Stimulated activated CD4-positive, alpha-beta T cell treated with anti-CD3 and anti-CD28 coated beads, TNF-alpha, amount 100 ng/mL, for 4 hours (primary cell): ENCODE measurements at places on chromosomes 4 and X.

GRCh38 chrX:106168107-106168506 lies at the start of gene PWWP3B:
PWWP3B (plus strand) TSS chrX:106168305; CDS start chrX:106205433, 37,128 bp downstream.
- no peak for DNase-seq

GRCh38 chr4:9933956-9934355 lies 87.3 kb downstream of the SLC2A9 start:
- DNase-seq, result no peak

DNA sequence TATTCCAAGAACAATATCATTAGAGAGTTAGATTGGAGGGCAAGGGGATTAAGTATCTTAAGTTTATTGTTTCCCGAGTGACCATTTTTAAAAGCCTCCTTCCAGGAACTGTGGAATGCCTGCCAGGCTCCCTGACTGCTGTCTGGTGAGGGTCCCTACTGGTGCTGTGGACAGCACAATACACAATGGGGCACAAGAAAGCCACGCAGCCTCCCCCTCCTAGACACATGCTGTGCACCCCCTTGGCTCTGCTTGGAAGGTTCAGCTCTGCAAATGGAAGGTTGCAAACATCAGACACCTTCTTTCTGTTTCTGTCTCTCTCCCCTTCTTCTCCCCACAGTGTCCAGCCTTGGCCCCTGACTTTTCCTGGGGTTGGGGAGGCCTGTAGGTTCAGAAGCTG lies 153.2 kb downstream of the SHROOM3 start:
- no peak for DNase-seq

DNA sequence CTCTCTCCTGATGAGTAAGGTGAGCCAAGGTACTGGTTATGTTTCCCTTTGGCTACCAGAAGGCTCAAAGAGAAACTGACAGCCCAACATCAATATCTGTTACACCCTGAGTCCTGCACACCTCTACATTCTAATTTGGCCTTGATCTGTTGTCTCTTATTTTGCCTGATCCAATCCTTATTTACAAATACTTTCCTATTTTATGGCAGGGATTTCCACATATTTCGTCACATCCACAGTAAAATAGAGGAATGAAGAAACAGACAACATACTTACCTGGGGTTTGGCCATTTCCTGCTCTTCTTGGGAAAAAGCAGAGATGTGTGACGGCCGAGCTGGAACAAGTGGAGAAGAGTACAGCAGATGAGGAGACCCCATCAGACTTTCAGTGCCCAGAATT lies 1.5 kb downstream of the ZNF182 start:
- no peak for DNase-seq

GRCh38 chr4:26022346-26023202 lies 108.6 kb downstream of the SMIM20 start:
- no peak for DNase-seq

DNA sequence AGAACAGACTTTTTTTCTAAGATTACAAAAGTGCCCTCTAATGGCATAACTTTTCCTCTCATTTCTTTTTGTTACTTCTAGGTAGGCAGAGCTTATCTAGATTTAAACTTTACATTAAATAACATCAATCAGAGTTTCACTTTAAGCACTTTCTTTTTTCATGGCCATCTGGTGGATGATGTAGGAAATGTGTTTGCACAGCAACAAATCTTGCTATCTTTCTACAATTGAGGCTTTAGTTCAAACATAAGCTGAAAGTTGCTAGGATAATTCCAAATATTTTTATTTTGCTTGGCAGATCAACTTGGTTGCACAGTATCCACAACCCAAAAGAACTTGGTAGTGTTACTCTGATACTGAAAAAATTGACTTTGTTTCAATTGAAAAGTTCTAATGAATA lies 22.0 kb downstream of the NDNF start:
- no peak for DNase-seq

DNA sequence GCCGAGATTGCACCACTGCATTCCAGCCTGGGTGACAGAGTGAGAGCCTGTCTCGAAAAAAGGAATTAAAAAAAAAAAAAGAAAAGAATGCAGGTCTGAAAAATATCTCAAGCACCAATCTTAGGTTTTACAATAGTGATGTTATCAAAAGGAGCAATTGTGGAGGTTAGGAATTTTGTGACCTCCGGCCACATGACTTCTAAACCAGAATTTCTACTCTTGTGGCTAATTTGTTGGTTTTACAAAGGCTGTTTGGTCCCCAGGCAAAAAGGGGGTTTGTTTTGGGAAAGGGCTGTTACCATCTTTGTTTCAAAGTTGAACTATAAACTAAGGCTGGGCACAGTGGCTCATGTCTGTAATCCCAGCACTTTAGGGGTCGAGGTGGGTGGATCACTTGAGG lies 15.4 kb upstream of the ZNF41 start:
- no peak for DNase-seq

- no peak for DNase-seq
Observed at GRCh38 chr4:115437739-115438138, 324.3 kb upstream of the NDST4 start.

DNA sequence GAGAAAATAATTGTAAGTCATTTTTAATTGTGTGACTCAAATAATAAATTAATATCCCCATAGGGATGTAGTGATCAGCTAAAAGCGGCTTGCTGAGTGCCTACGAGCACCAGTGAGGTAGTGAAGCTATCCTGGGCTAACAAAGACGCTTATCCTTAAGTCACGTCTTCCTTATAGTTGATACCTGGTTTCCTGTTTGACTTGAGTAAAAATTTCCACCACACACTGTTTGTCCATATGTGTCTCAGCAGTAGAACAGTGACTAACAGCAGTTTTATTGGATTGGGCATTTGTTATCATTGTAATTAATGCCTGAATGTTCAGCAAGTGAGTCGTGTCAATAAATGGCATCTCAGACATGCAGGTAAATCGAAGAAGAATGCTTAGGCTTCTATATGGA lies 241.1 kb downstream of the GRXCR1 start:
- DNase-seq, result no peak

DNA sequence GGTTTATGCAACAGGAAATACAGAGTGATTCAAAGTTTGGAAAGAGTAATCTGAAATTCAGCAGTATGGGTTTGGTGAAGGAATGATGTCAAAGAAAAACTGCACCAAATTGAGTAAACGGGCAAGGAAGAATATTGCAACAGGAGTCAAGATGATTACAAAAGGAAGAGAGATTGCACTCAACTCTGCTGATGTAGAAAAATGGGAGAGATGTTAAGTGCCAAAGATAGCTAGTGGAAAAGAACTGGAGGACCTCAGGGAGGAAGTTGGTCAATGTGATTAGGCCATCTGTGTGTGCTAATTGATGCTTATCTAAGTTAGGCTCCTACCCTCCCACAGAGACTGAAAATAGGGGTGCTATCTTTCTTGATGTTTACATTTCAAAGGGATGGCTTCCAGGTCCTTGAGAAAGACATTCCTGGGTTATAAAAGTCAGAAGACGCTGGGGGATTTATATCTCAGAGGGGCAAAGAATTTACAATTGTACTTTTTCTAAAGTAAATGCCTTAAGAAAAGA lies 167.4 kb upstream of the FAM47A start:
- DNase-seq, result no peak

GRCh38 chr4:28373601-28374000 lies 1513.0 kb downstream of the STIM2 start:
- DNase-seq, result no peak

DNA sequence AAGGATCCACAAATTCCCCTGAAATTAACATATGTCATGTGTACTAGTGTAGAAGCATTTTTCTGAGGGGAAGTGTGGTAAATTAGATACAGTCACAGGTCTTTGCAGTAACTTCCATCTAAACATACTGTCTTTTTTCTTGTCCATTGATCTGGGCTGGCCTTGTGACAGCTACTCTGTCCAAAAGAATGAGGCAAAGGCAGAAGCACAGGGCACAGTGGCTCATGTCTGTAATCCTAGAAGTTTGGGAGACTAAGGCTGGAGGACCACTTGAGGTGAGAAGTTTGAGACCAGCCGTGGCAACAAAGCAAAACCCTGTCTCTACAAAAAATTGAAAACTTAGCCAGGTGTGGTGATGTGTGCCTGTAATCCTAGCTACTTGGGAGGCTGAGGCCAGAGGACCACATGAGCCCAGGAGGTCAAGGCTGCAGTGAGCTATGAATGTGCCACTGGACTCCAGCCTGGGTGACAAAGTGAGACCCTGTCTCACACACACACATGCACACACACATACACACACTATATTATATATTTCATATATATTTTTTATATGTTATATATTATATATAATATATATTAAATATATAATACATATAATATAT lies 47.6 kb downstream of the HAND2 start:
- DNase-seq, result no peak

- no peak for DNase-seq
Observed at GRCh38 chr4:140140566-140140965, 13.4 kb downstream of the MAML3 start.

DNA sequence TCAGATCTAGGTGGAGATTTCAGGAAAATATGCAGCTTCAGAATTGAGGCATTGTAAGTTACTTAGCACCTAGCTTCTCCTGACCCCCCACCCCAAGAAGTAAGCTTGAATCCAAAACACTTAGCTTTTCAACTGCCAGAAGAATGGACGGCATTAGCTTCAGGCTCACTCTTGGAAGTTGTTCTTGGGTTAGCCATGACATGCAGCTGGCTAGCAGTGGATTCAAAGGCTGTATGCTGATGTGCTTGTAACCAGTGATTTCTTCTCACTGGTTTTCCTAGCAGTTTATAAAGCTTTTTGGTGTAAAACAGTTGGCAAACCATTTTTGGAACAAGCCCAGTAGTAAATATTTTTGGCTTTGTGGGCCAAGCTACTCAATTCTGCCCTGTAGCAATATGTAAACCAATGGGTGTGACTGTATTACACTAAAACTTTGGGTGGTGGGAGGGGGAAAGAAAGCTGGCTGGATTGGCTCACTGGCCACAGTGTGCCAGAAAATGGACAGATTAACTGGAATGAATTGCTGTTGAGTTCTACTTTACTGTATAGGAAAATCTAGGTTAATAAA lies 85.6 kb downstream of the SHROOM2 start:
- DNase-seq, result no peak

GRCh38 chr4:152825336-152825735 lies 45.6 kb downstream of the ARFIP1 start:
- no peak for DNase-seq

- no peak for DNase-seq
Observed at GRCh38 chr4:55613621-55614020, 21.6 kb upstream of the PDCL2 start.

GRCh38 chr4:8414377-8414776 lies 26.1 kb downstream of the ACOX3 start:
- no peak for DNase-seq

GRCh38 chr4:4386736-4387392 lies at the start of gene NSG1:
NSG1 (plus strand) TSS chr4:4387102; CDS start chr4:4387630, 528 bp downstream.
- DNase-seq, result no peak

GRCh38 chr4:163111588-163111987 lies 55.1 kb downstream of the NAF1 start:
- DNase-seq, result no peak

- DNase-seq, result no peak
Observed at GRCh38 chrX:101357166-101357795, 8.7 kb upstream of the TIMM8A start.

DNA sequence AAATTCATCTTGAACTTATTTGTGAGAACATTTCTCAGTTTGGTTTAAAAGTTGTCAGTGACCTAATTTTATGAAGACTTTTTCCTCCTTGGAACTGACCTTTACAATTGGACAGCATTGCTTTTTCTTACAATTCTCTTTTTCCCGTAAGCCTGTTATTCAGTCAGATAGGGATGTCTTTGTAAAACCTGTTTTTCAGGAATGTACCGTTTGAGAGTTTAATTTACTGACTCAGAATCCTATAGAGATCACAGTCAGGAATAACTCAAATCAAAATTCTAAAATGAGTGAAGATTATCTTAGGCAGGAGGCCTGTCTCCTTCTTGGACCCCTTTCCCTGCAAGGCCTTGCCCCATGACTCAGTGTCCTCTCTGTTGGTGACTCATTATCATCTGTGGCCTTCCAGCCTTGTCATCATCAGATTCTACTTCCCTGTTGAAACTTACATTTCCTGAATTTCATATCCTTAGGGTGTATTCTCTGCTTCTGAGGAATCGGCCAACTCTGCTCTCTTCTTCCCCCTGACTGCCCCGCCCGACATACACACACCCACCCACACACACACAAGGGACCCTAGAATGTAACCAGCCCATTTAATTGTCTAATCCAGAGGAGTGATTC lies 99.8 kb downstream of the ARHGAP10 start:
- DNase-seq, result no peak

DNA sequence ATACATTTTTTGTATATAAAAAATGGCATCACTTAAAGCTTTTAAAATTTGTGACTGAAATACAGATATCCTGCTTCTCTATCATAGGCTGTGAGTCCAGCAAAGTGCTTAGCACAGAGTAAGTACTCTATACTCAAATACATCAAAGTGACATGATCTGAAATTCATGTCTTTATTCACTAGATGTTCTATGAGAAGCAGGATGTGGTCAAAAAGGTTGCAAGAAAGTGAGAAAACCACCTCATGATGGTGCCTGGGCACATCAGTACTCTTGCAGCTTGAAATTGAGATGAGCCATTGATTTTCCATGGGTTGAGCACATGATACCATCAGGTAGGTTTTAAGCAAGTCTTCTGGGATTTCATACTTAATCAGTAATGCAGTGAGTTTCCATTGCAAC lies 20.4 kb upstream of the SFRP2 start:
- no peak for DNase-seq

- DNase-seq, result no peak
Observed at GRCh38 chrX:7272346-7272745, 124.4 kb upstream of the PUDP start.

- no peak for DNase-seq
Observed at GRCh38 chrX:23504540-23504884, 162.8 kb upstream of the PRDX4 start.

DNA sequence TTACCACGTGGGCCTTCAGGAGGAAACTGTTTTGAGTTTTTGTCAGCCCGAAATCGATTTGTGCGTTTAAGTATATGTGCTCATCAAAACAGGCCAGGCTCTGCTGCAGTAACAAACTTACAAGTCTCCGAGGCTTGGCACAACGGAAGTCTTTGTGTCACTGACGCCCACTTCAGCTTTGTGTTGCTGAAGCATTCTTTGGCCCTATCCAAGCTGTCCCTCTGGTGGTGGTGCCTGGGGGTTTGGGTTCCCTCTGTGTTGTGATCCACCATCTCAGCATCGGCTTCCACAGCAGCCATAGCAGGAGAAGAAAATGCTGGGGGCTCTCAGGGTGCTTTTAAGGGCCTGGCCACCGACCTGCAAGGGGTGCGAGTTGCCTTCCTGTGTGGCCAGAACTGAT lies 176.4 kb downstream of the PTTG2 start:
- no peak for DNase-seq

DNA sequence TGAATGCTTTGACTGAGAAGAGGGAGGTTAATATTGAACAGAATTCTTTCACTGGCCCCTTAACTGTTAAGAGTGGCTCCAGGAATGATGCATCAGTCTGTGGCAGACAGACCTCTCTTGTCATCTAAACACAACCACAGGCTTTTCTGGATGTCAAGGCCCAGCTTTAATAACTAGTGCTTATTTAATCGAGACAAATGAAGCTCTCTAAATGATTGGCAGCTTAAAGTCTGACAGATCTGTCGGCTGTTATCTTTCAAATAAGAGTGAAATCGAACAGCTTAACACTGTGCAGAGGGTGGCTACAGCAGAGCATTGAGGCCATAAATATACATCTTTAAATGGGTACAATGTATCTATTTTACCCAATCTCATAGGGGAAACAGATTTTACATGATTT lies 500.8 kb upstream of the PABPC4L start:
- no peak for DNase-seq

GRCh38 chrX:64150775-64151174 lies 54.7 kb downstream of the AMER1 start:
- DNase-seq, result no peak

- no peak for DNase-seq
Observed at GRCh38 chr4:2261110-2261852, 628 bp downstream of the MXD4 start.
